ENCODE measurements at places on chromosomes 3 and 15.

GRCh38 chr15:66765478-66766281 is 63.6 kb downstream of the SMAD6 start:
- DNase-seq: no peak

DNA sequence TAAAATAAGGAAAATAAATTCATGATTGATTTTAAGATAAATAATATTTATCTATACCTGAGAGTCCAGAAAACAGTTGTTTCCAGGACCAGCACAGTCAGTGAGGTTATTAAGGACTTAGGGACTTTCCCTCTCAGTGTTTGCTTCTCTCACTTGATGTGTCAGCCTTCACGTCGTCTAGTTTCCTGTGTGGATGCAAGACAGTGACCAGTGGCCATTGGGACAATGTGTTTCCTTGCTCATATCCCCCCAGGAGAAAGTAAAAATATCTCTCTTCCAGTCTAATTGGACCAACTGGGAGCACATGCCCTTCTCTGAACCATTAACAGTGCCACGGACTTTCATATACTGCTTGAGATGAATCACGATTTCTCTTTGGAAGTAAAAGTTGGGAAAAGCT is 157.8 kb upstream of the CTNNB1 start:
- no peak for DNase-seq

DNA sequence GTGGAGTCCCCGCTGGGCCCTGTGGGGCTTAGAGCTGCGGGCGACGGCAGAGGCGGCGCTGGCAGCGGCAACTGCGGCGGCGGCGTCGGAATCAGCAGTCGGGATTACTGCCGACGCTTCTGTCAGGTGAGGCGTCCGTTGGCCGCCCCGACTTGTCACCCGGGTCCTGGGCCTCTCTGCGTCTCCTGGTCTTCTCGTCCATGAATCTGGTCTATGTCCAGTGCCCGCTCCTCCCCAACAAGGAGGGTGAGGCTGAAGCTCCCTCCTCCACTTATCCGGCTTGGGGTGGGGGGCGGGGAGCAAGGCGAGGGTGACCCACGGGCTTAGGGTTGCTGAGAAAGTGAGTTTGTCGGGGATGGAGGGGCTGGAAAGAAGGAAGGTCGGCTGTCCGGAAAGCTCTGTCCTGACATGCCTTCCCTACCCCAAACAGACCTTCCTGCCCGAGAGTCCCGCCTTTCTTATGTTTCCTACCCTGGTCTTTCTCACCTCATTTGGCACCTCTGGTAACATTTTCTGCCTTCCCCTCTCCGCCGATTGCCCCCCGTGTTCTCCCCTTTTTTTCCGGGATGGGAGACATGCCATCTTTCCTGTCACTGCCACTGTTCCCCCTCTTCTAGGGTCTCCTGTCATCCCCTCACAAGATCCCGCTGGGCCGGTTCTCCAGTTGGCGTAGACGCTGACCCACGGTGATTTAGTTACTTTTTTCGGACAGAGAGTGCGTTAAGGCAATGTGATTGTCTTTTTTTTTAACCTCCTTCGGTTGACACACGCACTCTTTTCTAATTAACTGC is 520 bp downstream of the ZNF654 start:
- DNase-seq: no peak

DNA sequence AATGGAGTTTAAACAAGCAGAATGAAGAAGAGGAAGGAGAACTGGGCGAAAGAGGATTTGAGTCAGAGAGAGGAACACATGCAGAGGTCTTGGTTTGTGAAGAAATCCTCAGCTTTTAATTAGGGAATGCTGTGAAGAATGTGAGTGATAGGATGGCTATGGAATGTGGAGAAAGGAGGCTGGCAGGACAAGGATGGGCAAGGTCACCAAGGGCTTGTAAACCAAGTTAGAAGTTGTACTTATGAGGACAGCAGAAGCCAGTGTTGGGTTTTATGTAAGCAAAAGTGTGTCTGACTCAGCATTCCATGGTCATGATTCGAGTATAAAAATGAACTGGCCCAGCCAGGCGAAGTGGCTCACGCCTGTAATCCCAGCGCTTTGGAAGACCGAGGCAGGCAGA is 60.0 kb upstream of the IL12A start:
- DNase-seq: no peak

DNA sequence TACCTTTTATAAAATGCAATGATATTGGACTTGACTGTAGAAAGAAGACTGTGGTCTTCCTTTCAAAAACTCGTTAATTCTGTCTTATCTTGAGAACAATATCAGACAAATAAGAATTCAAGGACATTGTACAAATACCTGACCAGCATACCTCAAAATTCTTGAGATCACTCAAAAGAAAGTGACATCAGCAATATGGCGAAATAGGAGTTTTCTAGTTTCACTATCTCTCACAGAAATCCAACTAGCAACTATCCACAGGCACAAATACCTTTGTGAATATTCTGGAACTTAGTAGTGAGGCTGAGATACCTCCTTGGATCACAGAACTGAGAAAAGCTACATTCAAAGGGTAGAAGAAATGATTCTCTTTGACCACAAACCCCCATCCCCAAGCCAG is 419.7 kb downstream of the ZNF385D start:
- no peak for DNase-seq
